Testis (tissue), 5 donors: ENCODE measurements at places on chromosomes 3 and 15. TPM values are rescaled to one million over a fixed set of nuclear protein-coding genes. Genes with fewer than 3 reads are reported as not detected.

Gene SCN11A
- total RNA-seq = 3.0 TPM

Gene STARD9
- total RNA-seq = 132 TPM

Gene ARNT2
- 50.2 TPM for total RNA-seq

Gene ARIH1
- total RNA-seq = 113 TPM

Gene GOLGA6L4
- 11.8 TPM for total RNA-seq

Gene PLCH1
- total RNA-seq = 29.3 TPM

Gene GPR62
- total RNA-seq = 0.50 TPM

Gene LTF
- 0.43 TPM for total RNA-seq

Gene ANKRD63
- total RNA-seq = 3.1 TPM

Gene LRIG1
- 77.9 TPM for total RNA-seq

Gene SEMA5B
- 0.68 TPM for total RNA-seq

Gene ADAMTS9
- total RNA-seq = 5.1 TPM

Gene ZNF106
- total RNA-seq = 95.4 TPM

Gene ADIPOQ
- total RNA-seq = not detected

Gene RHOV
- 0.24 TPM for total RNA-seq

Gene GOLGA8R
- 9.3 TPM for total RNA-seq

Gene TMPRSS7
- total RNA-seq = 2.8 TPM

Gene CRTAP
- 70.2 TPM for total RNA-seq

Gene IMPG2
- 0.39 TPM for total RNA-seq

Gene KLHL40
- total RNA-seq = 0.62 TPM

Gene SNRPN
- total RNA-seq = 132 TPM

Gene MYO5C
- total RNA-seq = 40.0 TPM

Gene ISL2
- total RNA-seq = 3.5 TPM

Gene REC114
- 28.8 TPM for total RNA-seq

Gene THUMPD3
- 76.1 TPM for total RNA-seq

Gene CHRM5
- total RNA-seq = 0.94 TPM

Gene SAXO2
- total RNA-seq = 22.1 TPM

Gene FES
- 18.6 TPM for total RNA-seq

Gene OR5H1
- total RNA-seq = 0.08 TPM

Gene AADACL2
- total RNA-seq = not detected

Gene GCNT3
- 3.0 TPM for total RNA-seq

Gene B3GNT5
- 6.3 TPM for total RNA-seq

Gene NR1D2
- 33.1 TPM for total RNA-seq

Gene EIF5A2
- 3.6 TPM for total RNA-seq

Gene COL7A1
- 34.1 TPM for total RNA-seq

Gene LMOD3
- not detected for total RNA-seq

Gene TRH
- total RNA-seq = 0.87 TPM

Gene NAA50
- 174 TPM for total RNA-seq

Gene MASP1
- 2.8 TPM for total RNA-seq

Gene BCL2A1
- total RNA-seq = not detected

Gene RETNLB
- total RNA-seq = not detected

Gene SPTSSB
- not detected for total RNA-seq

Gene IFT80
- total RNA-seq = 74.9 TPM

Gene ALDH1L1
- 73.8 TPM for total RNA-seq

Gene NUP210
- total RNA-seq = 37.4 TPM

Gene HRG
- not detected for total RNA-seq

Gene IL12A
- total RNA-seq = 0.56 TPM

Gene KIF23
- total RNA-seq = 17.1 TPM

Gene RARB
- total RNA-seq = 0.63 TPM

Gene KLF13
- 61.7 TPM for total RNA-seq

Gene CYP1A2
- 0.12 TPM for total RNA-seq

Gene PPP1R14D
- total RNA-seq = 0.43 TPM

Gene ERICH6
- 9.7 TPM for total RNA-seq

Gene SERF2
- total RNA-seq = 834 TPM

Gene STRA6
- 9.3 TPM for total RNA-seq

Gene GADL1
- 0.08 TPM for total RNA-seq
